Upper lobe of right lung (tissue), 1 donor: ENCODE measurements at places on chromosomes 7 and 10. TPM values are rescaled to one million over a fixed set of nuclear protein-coding genes. Genes with fewer than 3 reads are reported as not detected.

Gene PDZD7
- 1.6 TPM for total RNA-seq

Gene ASB10
- not detected for total RNA-seq

Gene C10orf67
- total RNA-seq: 1.6 TPM

DNA sequence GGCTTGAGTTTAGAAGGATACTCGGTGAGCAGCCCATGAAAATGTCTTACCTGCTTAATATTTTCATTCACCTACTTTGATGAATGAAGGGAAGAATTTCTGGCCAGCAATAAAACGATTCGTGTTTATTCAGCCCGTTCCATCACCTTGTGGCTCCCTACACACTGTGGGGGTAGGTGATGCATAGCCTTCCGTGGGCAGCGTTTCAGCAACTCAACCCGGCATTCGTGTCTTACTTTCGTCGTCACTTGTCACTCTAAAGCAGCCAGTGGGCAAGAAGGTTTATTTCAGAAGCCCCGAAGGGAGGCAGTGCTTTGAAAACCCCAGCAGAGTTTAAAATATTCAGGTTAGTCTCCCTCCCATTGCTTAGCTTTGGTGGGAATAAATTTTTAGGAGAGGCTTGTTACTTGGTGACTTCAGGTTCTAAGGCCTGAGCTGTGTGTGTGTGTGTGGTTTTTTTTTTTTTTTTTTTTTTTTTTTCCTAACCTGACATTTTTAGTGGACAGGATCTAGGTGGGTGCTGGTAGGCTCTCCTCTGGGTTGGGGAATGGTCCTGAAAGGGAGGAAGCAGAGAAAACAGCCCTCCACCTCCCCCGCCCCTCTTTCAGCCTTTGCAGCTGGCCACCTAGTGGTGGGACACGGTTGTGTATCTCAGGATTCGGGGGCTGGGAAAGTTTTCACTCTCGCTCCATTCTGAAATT, 1.8 kb downstream of the GRK5 start:
- peak; percentile 69 for DNase-seq

GRCh38 chr7:37920305-37920848, at the start of gene EPDR1:
EPDR1 (plus strand) TSS chr7:37920640; CDS start chr7:37920940, 300 bp downstream.
- no peak for DNase-seq

DNA sequence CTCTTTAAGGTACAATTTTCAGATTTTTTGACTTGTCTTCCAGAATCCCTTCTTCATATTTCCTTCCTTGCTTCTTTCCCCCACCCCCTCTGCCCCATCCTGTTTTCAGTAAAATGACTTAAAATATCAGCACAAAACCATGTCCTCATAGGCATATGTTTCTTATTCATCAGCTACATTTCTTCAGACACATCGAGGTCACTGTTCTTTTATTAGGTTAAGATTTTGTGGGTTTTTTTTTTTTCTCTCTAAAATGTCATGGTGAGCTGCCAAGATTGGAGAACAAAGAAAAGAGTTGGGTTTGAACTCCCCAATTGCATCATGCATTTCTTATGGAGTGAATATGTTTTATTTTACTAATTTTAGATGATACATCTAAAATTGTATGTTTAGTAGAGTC, 35.8 kb downstream of the LAMB4 start:
- DNase-seq: no peak

- no peak for DNase-seq
Observed at GRCh38 chr10:36802490-36803153, 322.8 kb upstream of the ANKRD30A start.

GRCh38 chr7:135840591-135840990, 92.0 kb upstream of the FAM180A start:
- no peak for DNase-seq

- no peak for DNase-seq
Observed at GRCh38 chr7:45457591-45457990, 116.6 kb upstream of the ADCY1 start.

GRCh38 chr10:116120688-116121455, 152.1 kb downstream of the GFRA1 start:
- DNase-seq: no peak
